ENCODE measurements at places on chromosomes 5 and 9.
A peak's percentile ranks its signal among the peaks of the same experiment; 100 is the strongest.

GRCh38 chr9:89077519-89077918 is 86.3 kb downstream of the S1PR3 start:
- DNase-seq: no peak

DNA sequence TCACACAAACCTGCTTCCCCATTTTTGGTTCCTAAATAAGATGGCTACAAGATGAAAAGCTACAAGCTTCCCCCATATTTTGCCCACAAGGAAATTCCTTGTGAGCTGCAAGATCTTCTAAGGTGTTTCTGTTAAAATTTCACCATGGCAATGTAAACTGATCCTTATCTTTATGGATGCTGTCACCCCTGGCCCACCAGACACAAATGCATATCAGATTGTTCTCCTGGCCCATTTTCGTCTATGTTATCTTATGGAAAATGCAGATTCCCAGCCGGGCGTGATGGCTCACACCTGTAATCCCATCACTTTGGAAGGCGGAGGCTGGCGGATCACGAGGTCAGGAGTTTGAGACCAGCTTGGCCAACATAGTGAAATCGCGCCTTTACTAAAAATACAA is 65.1 kb upstream of the IL6ST start:
- DNase-seq: no peak

DNA sequence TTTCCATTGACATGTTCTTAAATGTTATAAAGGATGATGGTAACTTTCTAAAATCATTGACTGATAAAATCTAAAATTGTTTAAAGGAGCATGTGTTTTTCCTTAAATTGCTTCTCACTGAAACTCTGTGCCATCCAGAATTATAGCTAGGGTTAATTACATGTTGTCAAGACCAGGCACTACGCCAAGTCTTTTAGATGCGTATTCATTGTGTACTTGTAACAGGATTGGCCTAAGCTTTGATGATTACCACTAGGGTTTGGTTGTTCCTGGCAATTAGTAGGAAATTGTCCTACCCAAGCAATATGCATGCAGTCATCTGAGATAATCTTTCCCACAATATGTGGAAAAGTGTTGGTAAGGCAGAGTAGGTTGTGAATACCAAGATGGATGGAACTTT is 43.8 kb downstream of the PRKACG start:
- no peak for DNase-seq

GRCh38 chr5:164627021-164627420 is 1121.6 kb downstream of the MAT2B start:
- DNase-seq: no peak

DNA sequence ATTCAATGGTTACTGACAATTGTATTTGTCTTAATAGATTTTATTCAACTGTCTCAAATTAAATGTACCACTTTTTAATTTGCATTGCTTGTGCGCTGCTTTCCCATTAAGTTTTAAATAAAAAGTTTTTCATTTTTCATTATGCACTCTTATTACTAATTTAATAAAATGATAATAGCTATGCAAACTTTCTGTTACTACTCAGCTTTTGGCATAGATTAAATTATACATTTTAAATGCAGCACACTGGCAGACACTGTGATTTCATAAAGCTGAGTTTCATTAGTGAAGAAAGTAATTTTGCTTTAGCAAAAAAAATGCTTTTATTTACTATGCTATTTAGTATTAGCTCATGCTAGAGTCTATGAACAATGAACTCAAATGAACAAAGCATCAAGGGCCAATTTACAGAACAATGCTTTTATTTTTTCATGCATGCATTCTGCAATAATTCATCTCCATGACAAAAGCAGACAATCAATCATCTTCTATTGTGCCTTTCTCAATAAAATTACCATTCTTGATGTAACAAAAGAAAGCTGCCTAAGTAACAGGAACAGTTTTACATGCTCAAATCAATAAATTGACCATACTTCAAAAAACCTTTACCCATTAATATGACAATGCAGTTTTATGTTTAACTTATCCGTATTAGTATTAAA is 595.2 kb upstream of the ARRDC3 start:
- DNase-seq: peak; percentile 89

DNA sequence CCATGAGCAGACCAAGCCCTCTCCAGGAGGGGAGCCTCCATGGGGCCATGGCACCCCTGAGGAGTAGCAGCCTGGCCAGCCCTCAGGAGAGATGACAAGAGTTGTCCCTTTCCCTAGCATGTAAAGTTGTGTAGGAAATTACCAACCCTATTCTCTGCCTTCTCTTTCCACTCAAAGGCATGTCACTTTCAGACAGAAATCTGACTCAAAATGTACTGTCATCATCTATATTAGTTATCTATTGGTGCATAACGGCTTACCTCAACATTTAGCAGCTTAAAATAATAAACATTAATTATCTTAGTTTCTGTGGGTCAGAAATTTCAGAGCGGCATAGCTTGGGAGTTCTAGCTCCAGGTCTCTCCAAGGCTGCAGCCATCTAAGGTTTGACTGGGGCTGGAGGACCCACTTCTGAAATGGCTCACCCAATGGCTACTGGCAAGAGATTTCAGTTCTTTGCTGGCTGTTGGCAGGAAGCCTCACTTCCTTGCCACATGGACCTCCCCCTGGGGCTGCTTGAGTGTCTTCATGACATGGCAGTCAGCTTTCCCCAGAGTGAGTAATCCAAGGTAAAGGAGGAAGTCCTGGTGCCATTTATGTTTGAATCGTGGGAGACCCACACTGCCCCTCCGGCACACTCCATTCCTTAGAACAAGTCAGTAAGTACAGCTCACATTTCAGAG is 632.3 kb downstream of the CCDC171 start:
- DNase-seq: no peak

DNA sequence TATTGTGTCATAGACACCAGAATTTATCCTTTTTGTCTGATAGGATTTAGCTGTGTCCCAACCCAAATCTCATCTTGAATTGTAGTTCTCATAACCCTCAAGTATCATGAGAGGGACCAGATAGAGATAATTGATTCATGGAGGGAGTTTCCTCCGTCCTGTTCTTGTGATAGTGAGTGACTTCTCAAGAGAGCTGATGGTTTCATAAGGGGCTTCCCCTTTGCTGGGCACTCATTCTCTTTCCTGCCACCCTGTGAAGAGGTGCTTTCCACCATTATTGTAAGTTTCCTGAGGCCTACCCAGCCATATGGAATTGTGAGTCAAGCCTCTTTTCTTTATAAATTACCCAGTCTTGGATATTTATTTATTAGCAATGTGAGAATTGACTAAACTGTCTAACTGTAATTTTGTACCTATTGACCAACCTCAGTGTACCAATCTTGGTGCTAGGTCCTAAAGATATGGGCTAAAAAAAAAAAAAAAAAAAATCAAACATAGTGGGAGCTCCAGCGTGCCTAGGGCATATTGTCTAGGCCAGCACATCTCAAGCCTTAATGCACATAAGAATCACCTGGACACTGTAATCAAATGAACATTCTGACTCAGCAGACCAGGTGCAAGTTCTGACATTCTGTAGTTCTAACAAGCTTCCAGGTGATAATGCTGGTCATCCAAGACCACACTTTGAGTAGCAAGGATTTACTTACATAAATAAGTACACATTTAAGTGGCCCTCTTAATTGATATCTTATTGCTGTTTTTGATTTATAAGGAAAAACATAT is 30.5 kb downstream of the ST8SIA4 start:
- no peak for DNase-seq

Data from HAP-1 (cell line).